ENCODE measurements at places on chromosomes 2 and 18. TPM values are rescaled to one million over a fixed set of nuclear protein-coding genes. Genes with fewer than 3 reads are reported as not detected.

The C2orf80 gene
- total RNA-seq: not detected

The PLCD4 gene
- total RNA-seq: 1.7 TPM

GRCh38 chr2:126913329-126913728 is 14.6 kb downstream of the TEX51 start:
- DNase-seq: no peak

DNA sequence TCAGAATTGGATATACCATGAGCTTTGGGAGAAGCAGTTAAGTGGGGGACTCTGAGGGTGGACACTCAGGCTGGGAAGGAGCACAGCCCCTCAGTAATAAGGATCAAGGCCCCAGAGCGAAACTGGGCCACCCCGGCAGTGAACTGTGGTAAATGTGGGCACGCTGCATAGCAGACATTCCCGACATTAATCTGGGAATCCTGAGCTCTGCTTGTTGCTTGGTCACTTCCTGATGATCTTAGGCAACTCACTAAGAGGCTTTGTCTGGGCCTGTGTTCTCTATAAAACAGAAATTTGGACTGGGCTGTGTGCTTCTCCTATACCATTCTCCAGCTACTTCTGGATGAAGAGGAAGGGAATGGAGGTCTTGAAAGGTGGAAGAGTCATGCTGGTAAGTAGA is 4.8 kb downstream of the TGFBRAP1 start:
- peak; percentile 67 for DNase-seq

DNA sequence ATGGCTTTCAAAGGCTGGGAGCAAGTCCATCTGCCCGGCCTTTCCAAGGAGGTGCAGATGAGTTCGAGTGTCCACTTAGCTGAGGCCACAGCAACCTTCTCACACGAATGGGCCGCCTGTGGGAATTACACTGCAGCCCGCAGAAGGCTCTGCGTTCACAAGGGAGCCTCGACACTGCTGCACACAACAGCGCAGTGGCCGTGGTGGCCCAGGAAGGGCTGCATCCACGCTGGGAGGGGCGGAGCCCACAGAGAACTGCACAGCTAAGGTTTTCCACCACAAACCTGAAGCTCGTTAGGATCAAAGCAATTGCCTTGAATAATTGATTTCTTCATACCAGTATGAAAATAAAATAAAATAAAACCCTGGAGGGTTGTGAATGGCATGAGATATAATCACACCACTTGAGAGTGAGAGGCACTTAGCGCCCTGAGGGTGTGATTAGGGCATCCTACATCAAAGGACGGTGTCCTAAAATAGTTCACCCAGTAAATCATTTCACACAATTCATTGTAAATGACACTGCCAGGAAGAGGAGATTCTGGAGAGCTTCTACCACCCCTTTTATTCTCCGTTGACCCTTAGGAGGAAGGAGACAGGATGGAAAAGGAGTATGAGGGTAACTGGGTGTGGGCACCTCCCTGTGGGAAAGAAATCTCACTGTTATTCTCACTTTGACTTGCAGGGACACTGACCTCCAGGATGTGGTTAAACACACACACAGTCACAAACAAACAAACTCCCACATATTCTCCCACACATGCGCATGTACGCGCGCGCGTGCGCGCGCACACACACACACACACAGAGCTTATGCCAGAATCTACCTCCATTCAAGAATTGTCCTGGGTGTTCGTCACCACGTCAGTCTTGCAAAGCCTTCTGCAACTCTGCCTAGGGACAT is 256.6 kb upstream of the ID2 start:
- DNase-seq: no peak

DNA sequence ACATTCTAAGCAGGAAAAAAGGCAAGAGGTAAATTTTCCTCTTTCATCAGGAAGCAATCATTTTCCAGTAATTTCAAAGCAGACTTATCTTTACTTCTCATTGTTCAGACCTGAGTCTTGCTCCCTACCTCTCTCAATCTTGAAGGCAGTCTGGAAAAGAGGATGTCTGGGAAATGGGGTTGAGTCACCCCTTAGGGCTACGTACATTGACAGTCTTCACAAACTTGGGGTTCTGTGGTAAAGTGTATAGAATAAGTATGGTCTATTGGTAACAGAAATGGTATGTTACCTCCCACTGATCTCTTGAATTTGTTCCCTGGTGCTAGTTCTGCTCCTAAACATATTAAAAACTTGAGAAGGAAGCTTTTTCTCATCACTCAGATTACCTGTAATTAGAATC is 361.3 kb downstream of the SS18 start:
- DNase-seq: no peak

DNA sequence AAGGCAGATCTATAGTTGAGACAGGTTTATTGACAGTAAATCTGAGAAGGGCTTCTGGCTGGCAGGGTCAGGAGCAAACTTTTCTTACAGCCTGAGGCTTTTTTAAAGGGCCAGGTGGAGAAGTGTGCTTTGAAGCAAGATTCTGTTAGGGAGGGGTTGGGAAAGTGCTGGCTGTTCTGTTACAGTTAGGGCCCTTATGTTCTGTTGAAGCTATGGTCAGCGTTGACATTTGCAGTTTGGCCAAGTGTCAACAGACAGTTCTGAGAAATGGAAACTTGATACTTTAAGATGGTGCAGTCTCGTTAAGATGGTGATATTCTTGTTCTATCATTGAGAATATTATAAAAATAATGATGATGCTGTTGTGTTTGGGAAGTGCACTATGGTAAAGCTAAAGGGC is 154.2 kb downstream of the RDH14 start:
- no peak for DNase-seq

DNA sequence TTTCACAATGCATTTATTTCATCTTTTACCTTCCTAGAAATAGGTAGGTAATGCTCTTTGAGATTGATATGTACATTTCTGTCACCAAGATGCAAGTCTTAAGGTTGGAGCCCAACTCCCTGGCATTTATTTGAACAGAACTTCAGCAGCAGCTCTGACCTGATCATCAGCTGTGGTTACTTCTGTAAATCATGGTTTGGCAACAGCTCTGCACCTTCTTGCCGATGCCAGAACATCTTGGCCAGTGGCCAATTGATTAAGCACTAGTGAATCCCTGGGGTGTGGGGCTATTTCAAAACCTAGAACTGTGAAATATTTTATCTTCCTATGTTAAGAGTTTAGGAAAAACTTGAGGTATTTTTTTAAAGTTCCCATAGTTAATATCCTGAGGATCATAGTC is 124.8 kb upstream of the NYAP2 start:
- no peak for DNase-seq

DNA sequence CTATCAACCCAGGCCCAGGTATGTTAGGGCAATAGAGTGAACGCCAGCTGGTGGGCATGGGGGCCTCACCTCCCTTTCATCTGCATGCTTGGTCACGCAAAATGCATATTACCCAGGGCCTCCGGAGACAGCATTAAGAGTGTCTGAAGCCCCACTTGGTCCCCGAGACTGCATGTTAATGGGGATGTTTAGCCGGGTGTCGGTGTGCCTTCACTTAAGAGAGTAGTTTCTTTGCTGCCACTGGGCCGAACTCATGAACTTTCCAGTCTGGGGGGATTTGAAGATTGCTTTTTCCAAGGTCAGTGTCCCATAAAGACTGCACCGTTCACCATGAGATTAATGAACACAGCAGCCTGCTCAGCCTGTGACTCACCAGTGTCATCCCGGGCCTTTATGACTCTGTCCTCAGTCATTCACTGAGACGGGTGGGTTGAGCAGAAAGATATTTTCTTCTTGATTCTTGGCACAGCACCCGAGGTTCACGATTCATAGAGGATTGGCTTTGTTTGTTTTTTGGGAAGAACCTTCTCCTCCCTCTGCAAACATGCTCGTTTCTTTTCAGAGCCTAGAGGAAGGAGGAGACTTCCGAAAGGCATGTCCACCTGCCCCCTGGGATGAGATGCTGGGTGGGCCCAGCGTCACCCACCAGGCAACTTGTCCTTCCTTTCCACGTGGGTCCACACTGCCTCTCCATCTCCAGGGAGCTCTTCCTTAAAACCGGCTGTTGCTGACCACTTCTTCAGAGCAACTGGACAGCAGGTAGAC is 199.1 kb downstream of the GLI2 start:
- DNase-seq: peak; percentile 96

DNA sequence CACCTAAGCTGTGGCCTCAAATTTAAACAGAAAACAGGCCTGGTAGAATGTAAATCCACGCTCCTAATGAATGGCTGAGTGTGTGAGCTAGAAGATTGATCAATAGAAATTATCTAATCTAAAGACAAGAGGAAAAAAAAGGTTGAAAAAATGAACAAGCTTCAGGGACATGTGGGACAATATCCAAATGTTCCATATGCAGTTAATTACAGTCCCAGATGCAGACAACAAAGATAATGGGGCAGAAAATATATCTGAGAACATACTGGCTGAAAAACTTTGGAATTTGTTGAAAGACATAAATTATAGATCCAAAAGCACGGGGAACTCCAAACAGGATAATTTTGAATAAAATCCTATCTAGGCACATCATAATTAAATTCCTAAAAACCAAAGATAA is 186.7 kb upstream of the SIX2 start:
- no peak for DNase-seq

- no peak for DNase-seq
These were observed 565.7 kb upstream of the ZEB2 start for GRCh38 chr2:145085612-145086011.

- peak; percentile 51 for DNase-seq
These were observed 83.0 kb downstream of the STPG4 start for GRCh38 chr2:47072018-47072691.

DNA sequence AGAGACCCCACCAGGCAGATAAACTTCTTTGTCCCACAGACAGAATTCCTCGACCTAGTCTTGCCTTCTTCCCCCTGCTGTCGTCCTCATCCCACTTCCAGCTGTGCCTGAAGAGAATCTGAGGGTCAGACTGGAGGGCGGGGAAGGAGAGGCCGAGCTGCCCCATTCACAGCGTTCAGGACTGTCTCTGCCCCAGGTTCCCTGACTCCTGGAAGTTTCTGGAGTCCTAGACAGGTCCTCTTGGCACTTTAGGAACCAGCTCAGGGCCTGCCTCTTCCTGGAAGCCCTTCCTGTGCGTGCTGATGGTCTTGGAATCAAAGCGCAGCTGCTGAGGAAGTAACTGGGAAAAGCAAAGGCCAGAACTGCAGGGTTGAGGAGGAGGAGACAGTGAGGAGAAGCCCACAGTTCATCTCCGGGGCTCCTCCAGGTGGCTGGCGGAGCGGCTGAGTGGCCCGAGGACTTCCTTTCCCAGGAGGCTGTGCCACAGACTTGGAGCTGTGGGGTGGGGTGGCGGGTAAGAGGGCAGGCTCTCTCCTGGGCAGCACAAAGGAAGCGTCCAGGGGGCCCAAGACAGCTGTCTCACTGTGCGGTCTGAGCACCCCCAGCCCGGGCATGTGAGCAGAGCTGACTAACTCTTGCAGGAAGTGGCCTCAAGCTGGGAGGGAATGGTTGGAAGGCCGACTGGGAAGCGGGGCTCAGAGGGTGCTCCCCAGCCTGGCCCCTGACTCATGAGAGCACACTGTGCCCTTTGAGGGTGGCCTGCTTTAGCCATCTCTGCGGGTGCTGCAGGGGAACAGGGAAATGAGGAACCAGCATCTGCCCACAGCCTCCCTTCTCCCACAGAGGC is 39.5 kb downstream of the SDC1 start:
- DNase-seq: peak; percentile 22

DNA sequence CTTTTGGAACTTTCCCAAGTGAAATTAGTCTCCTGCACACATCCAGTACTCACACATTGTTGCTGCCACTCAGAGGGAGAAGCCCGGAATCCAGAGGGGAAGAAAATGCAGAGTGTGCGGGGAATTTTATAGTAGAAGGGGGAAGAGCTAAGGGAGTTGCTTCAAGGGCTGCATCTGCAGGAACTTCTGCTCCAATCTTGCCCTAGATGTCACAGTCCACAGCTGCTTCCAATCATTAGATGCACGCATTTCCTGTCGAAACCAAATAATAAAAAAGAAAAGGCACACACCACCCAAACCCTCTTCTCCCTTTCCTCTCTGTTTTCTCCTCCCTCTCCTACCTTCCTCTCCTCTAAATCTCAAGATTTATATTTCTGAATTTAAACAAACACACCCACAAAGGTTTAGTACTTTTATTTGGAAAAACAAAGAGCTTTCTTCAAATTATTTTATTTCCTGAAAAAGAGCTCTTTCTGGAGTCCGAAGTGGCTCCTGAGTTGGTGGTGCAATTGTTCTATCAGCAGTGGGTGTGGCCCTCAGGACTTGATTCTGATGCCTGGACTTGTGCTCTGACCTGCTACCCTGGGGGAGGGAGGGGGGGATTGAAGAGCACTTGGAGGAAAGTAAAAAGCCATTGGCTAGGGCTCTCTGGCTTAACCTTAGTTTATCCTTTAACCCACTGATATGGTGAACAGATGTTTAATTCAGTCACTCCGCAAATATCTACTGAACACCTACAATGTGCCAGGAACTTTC is 72.0 kb downstream of the KCNE4 start:
- peak; percentile 12 for DNase-seq

DNA sequence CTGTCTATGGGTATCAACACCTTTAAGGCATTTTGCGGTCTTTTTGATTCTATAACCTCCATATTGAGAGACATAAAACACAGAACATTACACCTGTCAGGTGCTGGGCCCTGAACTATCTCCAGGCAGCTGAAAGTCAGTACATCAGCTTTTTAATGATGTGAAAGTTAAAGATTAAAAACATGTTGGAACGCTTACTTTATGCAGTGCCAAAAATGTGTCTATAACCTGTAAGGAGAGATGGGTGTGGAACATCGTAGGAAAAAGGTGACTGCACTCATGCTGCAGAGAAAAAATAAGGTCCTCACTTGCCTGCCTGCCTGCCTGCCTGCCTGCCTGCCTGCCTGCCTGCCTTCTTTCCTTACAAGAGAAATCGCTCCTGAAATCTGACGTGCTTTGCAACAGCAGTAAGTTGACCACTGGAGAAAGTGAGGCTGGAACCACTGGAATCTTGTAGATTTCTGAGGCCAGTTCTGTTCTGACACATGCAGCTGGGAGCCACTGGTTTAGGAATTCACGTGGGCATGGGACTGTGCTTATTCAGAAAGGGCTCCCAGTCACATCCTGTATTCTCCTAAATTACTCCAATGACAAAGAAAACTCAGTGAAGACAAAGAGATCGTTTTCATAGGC is 34.1 kb downstream of the BCL11A start:
- DNase-seq: no peak

DNA sequence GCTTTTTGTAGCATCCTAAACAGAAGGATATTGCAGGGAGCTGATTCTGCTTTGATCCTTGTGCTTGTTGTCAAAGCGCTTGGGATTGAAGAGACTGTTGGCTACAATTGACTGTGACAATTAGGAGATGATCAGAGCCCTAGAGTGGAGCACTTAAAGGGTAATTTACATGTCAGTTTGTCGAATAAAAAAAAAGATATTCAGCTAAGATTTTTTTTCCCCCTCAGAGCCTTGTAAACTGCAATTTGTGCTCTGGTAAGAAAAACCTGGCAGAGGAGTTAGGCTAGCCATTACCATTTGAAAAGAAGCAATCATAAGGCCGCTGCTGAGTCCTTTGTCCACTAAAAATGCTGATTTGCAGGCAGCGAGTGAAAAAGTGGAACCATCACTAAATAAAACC is 47.8 kb upstream of the ZEB2 start:
- DNase-seq: no peak

DNA sequence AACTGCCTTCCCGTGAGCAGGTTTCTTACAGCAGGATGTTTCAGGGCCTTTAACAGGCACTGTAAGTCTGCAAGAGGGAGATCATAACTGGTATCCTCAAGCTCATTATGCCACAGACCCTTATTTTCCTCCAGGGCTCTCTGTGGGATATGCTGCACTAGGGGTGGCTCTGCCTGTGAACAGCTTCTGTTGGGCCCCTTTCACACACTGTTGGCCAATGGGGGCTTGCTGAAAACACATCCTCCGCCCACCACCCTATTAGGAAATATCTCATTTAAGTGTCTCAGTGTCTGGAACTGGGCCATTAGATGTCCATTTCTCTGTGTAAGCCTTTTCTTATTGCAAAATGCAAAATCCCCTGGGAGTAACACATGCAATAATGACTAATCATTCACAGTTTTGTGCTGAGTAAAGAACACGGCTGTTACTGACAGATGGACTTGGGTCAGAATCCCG is 414.3 kb upstream of the HS6ST1 start:
- no peak for DNase-seq
